Kidney epithelial cell (primary cell): ENCODE measurements at places on chromosomes 16 and 17.

DNA sequence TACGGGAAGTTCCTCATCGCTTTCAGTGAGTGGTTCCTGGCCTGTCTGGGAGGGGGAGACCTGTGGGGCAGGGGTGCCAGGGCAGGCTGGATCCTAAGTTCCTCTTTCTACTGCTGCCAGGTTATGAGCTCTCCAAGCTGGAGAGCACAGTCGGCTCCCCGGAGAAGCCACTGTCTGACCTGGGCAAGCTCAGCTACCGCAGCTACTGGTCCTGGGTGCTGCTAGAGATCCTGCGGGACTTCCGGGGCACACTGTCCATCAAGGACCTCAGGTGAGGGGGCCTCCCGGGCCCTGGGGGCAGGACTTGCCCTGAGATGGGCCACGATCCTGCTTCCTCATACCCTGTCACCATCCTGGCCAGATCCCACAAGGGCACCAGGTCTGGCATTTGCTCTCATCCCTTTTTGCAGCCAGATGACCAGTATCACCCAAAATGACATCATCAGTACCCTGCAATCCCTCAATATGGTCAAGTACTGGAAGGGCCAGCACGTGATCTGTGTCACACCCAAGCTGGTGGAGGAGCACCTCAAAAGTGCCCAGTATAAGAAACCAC lies 5.1 kb downstream of the PRSS8 start:
- DNase-seq: no peak

GRCh38 chr16:85862476-85863383 lies 36.2 kb upstream of the IRF8 start:
- DNase-seq: no peak

- DNase-seq: no peak
These were observed 15.9 kb downstream of the SOX9 start for GRCh38 chr17:72136692-72137091.

DNA sequence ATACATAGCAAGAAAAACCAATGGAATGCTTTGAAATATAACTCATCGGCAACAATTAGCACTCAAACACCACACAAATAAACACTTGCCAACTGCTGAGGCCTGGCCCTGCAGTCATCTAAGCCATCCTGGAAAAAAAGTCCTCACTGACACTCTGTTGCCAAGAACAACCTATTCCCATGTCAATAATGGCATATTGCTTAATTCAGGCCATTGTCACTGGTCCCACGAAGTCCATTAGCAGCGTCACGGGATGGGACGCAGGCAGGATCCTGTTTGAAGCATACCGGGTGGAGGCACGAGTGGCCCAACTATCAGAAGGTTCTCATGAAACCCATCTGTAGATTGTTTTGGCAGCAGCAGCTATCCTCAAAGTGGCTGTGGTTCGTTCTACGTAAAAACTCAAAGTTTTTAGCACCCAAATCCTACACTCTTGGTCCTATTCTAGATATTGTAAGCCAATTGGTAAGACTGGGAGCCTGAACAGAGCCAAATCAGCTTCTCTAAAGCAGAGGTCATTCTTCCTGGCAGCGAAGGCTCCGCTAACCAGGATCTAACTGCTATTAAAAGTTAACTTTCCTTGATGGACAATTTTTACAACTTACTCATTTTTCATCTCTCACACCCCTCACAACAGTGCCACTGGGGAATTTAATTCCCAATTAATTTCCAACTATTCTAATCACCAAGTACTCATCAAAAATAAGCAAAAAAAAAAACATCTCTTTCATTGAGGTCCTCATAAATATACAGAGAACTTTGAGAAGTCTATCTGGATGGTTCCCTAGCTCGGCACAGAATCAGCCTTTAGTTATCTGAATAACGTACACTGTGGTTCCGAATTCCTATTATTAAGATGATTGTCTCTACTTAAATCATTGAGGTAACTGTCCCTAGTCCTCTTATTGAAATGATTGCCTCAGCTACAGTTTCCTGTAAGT lies 91.5 kb downstream of the ZFHX3 start:
- no peak for DNase-seq

- DNase-seq: no peak
These were observed 3.6 kb downstream of the SOCS7 start for GRCh38 chr17:38355251-38355650.

DNA sequence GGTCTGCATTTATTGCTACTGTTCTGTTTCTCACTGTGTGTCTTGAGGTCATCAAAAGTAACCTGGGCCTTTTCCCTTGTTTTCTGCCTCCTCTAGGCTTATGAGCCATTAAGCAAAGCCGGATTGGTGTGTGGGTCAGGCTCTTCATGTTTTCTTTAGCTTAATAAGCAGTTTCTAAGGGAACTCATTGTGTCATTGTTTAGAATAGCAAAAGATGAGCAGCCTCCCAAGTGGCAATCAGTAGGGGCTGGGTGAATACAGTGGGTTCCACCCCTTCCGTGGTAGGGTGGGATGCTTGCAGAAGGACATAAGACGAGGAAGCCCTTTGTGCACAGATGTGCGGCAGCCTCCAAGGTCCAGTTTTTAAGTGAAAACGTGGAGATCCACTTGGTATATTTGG lies 34.5 kb downstream of the ABCC1 start:
- no peak for DNase-seq

- DNase-seq: no peak
These were observed 15.1 kb downstream of the GSDMB start for GRCh38 chr17:39903158-39903884.

DNA sequence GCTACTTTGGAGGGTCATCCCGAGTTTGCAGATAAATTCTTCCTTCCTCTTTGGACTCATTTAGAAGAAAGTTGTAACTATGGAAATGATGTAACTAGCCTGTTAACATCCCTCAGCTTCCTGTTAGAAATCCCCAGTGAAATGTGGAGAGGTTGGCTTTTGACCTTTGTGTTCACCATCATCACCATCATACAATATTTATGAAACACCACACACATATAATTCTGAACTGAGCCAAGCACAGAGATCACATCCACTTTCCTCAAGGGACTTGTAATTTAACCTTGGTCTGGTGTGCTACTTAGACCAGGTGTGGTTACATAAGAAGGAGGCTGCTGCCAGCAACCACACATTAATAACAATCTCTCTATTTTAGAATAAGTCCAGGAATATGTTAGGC lies 2.5 kb downstream of the CAPNS2 start:
- no peak for DNase-seq

DNA sequence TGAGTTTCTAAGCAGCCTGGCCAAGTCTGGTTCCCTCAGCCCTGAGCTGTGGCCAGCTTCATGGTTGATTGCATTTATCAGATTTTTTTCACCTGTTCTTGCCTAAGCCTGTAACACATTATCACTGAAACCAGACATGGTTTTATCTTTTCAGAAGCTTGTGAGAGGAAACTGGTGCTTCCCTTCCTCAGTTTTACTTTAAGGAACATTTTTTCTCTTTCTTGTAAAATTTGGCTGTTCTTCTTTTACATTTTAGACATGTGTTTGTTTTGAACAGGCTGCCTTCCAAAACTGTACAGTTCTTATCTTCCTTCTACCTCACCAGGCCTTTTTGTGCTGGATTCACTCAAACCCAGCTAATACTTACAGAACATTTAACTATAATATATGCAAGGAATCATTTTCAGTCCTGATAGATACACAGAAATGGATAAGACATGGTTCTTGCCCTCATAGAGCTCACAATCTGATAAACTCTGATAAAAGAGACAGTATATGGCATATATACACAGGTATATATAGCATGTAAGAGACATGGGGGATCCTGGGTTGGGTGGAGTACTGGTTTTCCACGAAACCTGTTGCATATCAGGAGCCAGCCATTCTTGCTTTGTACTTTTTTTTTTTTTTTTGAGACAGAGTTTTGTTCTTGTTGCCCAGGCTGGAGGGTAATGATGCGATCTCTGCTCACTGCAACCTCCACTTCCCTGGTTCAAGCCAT lies 44.5 kb downstream of the ZNRF1 start:
- DNase-seq: no peak

DNA sequence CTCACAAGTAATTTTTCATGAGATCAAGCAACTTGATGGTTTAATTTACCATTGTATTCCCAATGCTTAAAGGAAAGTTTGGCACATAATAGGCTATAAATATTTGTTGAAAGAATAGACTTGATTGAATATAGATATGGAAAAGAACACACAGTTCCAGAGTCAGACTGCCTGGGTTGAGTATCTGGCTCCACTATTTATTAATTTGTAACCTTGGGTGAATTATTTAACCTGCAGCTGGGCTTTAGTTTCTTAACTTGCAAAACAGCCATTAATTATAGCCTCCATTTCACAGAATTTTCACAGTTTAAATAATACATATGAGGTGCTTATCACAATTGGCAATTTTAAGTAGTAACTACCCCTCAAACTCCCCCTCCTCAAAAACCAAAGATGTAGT lies 73.6 kb downstream of the NCOR1 start:
- DNase-seq: no peak

GRCh38 chr16:53821957-53822625 lies 118.1 kb downstream of the FTO start:
- DNase-seq: no peak

DNA sequence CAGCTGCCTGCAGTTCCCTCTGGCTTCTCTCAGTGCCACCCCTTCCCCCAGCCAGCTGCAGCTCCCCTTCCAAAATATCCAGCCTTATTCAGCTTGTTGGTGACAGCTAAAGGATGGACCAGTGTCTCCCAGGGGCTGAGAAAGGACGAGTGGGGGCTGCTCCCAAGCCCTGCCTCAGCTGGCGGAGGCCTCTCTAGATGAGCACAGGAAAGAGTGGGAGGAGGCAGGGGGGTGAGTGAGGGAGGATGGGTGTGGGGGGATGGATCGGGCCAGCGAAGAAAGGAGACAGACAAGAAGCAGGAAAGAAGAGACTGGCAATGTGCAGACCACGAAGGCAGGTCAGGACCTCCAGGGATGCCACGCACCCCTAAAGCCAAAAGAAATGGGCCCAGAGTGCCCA lies 17.5 kb downstream of the PIPOX start:
- DNase-seq: no peak

DNA sequence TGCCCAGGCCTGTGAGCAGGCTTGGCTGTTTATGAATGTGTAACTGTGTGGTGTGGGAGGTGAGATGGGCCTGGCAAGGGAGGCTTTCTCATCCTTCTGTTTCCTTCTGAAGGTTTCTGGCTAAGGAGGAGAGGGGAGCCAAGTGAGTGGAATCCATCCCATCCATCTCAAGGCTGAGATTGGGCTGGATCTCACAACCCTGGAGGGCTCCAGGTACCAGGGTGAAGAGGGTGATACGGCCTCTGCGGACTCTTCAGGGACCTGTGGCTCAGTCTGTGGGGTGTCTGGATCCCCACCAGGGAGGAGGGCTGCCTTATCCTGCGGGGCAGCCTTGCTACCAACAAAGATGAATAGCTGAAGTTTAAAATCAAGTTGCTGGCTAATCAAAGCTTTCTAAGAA lies 7.0 kb downstream of the ZNF629 start:
- no peak for DNase-seq

GRCh38 chr16:9971907-9972306 lies 210.3 kb downstream of the GRIN2A start:
- DNase-seq: no peak

GRCh38 chr17:64418506-64419339 lies 28.1 kb upstream of the PECAM1 start:
- no peak for DNase-seq

DNA sequence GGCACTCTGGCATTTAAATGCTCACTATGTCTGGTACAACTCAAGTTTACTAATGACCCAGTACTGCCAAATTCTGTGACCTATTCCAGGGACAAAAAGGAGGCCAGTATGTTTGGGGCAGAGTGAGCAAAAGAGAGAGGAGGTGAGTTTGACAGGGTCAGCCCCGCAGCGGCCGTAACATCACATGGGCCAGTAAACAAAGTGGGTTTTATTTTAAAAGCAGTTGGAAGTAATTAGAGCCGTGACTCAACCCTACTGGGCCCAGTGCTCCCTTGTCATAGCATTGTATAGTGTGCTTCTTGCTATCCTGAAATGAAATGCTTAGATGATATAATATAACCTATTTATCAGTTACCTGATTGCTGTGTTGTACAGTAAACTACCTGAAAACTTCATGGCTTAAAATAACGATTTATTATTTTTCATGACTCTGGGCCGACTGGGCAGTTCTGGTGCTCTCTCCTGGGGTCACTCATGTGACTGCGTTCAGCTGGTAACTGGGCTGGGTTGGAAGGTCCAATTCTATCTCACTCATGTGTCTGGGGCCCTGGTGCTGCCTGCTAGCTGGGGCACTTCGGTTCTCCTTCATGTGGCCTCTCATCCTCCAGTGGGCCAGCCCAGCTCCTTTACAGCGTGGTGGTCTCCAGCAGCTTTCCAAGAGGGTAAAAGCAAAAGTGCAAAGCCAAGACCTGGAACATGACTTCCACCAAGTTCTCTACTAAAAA lies 27.4 kb downstream of the IQCK start:
- no peak for DNase-seq

DNA sequence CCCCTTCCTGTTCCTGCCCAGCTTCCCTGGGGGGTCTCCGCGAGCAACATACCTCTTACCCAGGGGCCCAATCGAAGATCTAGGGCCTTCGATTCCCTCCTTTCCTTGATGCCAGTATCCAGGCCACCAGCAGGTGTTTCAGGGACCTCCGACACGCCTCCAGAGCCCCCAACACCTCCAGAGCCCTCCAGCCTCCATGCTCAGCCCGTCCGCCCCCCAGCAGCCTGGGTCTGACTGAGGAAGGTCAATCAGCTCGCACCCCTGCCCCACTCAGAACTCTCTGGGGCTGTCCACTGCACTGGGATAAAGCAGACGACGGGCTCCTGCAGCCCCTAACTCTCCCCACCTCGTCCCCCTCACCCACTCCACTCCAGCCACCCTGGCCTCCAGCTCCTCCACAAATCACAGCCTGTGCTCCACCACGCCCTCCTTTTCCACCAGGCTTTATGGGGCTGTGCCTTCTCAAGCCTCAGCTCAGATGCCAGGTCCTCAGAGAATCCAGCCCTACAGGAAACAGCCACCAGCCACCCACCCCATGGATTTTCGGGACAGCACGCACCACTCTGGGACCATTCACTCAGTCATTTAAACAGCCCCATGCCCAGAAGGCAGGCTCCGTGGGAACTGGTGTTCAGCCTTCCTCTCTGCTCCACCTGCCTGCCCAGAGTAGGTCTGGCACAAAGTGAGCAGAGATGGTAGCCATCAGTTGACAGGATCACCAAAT lies 247.1 kb downstream of the RBFOX3 start:
- DNase-seq: no peak

DNA sequence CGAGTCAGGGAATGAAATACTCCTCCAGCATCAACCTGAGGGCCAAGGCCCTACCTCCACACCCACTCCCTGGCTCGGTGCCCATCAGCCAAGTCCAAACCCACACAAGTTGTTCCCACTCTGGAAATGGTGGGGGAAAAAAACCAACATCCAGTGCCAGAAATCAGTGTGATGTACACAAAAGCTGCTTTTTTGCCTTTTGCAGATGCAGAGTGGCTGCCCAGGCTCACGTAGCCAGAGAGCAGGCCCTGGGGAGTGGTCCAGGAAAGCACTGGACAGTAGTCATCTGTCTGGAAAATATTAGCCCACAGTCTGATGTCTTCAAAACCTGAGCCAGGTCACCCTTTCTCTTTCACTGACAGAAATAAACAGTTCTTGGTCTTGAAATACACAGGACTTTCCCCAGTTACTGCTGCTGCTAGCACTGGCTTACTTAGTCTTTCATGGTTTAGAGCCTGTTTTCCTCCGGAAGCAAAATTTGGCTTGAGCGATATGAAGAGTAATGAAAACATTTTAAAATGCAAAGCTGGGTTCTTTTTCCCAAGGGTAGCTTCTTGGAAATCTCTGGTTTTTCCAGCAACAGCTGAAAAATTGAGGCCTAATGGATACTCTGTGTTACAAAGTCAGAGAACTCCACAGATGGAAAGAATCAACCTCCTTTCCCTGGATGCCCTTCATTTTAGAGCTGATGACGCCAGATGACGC lies 18.2 kb upstream of the NOS2 start:
- DNase-seq: no peak
